GM23338 (cell line): ENCODE measurements at places on chromosomes 12 and 14. TPM values are rescaled to one million over a fixed set of nuclear protein-coding genes. Genes with fewer than 3 reads are reported as not detected.

The JDP2 gene
- 12.5 and 13.3 TPM in 2 replicates for polyA plus RNA-seq

The FAM90A1 gene
- polyA plus RNA-seq, result 0.19 TPM in 1 of 2 replicates, not detected in the other

The GUCY2C gene
- polyA plus RNA-seq, result 1.4 and 2.1 TPM in 2 replicates

GRCh38 chr12:13603953-13604352, 377.4 kb downstream of the GRIN2B start:
- DNase-seq, result no peak

DNA sequence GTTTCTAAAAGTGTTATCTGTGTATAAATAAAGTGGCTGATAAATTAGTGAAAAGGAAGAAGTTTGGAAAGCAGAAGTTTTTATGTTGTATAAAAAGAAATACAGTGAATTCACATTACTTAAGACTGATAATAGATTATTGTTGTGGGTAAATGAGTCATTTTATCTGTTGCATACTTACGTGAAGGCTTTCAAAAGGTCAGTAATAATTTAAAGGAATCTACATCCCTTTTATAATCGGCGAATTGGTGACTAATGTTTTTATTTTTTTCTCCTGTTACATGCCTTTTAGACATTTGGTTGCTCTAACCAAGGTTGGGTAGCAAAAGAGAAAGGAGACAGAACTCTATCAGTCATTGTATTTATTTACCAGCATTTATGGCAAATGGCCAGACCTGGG, 155.9 kb downstream of the SLC41A2 start:
- DNase-seq, result no peak

- DNase-seq, result peak; percentile 55
Observed at GRCh38 chr12:112839386-112839972, 47.9 kb downstream of the RPH3A start.

GRCh38 chr14:103334644-103335622, 896 bp downstream of the EIF5 start:
- no peak for DNase-seq

- no peak for DNase-seq
Observed at GRCh38 chr14:31340297-31341063, 79.9 kb downstream of the HEATR5A start.

- DNase-seq, result no peak
Observed at GRCh38 chr12:25058658-25059058, 109.8 kb upstream of the BCAT1 start.
